Smooth muscle cell of the brain vasculature (primary cell): ENCODE measurements at places on chromosomes 7 and 10.
A peak's percentile ranks its signal among the peaks of the same experiment; 100 is the strongest.

GRCh38 chr10:126375926-126376554 is 12.2 kb downstream of the ADAM12 start:
- no peak for DNase-seq

DNA sequence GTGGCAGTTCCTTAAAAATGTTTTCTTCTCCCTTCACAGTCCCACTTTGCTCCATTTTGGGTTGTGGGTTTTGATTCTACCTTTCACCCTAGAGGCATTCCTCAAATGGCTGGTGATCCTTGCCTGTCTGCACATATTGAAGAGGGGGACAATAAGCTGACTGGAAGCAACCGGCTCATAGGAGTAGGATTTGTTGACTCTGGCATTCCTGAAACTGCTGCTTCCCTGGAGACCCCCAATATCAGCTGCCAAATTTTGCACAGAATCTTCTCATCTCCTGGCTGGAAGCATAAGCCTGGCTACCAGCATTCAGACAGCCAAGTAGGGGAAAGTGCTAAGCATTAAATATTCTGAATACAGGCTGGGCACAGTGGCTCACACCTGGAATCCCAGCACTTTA is 53.7 kb downstream of the KIF5B start:
- DNase-seq, result no peak

GRCh38 chr10:30832001-30832748 is 199.5 kb downstream of the ZNF438 start:
- no peak for DNase-seq

DNA sequence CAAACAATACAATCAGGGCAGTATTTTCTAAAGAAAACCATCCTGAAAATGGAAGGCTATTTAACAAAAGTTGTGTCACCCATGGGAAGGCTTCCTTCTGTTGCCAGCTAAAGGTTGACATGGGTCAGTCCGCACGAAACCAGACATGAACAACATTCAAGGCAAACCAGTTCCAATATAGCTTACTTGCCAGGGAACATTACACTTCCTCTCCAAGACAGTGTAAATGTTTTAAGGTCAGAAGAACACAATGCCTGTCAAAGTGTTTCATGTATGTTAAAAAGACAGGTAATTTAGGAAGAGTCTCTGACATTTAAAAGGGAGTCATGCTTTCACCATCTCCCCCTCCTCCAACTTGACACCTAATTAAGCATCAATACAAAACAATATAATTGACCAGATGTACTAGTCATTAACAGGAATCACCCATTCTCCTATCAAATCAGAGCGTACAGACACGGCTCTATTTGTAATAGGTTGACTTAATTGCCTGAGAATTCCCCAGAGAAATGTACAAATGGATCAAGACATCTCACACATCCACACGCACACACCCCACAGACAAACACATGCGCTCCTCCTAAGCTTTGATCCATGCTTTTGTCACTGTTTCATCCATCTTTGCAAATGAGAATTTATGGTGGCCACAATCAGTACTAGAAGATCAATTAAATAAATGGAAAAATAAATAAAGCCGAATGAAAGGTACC is 69.5 kb downstream of the CACNA2D1 start:
- DNase-seq, result no peak

- DNase-seq, result no peak
These were observed 84.1 kb downstream of the PTPRE start for GRCh38 chr10:127990846-127991542.

- peak; percentile 39 for DNase-seq
These were observed 4.6 kb upstream of the INPP5A start for GRCh38 chr10:132532749-132533560.

DNA sequence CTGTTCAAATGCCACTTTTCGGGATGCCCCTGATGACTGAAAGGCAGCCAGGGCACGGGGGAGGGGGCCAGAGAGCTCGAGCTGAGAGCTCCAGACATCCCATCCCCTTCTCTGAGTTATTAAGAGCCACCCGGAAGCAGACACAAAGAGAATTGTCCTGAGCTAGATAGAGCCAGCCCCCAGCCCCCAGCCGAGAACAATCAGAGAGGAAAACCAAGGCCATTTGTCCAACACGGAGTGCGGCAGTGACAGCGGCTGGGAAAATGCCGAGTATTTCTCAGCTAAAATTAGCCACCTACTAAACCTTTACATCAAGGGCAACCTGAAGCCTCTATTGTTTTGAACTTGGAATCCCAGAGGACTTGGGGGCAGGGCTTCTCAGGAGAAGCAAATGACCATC is 51.0 kb downstream of the UNC5B start:
- no peak for DNase-seq
